ENCODE measurements at places on chromosomes 4 and X.
A peak's percentile ranks its signal among the peaks of the same experiment; 100 is the strongest.

DNA sequence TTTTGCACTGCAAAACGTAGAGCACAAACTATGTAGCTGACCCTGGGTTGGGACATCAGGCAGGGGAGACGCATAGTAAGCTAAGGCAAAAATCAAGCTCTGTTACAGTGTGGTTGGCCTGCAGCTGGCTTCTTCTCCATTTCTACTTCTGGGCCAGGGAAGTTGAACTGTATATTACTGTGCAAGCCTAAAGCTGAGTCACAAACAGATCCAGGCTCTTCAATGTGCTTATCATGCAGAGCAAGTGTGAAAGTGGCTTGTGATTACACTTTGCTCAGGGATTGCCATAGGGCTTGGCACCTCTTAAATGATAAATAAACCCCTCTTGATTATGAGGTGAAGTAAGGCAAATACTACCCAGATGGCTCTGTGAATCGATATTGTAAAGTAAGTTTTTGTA, 40.5 kb downstream of the CLDN34 start:
- no peak for DNase-seq

GRCh38 chr4:123037804-123038203, 115.4 kb upstream of the NUDT6 start:
- DNase-seq = peak; percentile 17

GRCh38 chr4:41102414-41103092, 111.8 kb downstream of the APBB2 start:
- no peak for DNase-seq

DNA sequence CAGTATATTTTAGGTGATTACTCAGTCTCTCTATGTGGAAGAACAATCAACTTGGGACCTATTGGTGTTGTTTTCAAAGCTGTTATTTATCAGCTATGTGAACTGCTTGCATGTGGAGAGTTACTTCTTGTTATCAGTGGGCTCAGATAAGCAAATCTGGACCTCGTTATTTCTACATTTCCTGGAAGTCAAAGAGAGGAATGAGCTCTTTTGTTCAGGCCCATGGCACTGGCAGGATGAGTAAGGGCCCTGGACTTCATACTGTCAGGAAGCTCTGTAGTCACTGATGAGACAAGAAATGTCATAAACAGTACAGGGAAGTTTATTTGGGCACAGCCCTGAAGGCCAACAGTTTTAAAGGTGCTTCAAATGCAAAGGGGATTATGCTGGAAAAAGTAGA, 760.6 kb upstream of the EPHA5 start:
- DNase-seq = no peak

DNA sequence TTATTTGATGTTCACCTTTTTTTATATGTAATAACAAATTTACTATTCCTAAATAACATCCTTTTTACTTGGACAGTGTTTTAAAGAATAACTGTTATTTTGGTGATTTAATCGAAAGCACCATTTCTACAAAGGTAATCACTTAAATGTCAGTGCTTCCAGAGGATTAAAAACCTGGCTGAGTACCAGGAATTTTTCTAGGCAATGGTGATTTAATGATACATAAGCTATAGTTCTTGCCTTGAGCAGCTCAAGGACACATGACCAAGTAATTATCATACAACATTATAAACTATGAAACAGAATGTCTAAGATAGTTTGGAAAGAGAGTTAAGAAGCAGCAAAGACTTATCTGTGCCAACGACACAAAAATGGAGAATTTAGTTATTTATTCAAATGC, 1291.9 kb upstream of the TENM3 start:
- no peak for DNase-seq

GRCh38 chrX:155615938-155616337, 3.2 kb upstream of the TMLHE start:
- no peak for DNase-seq

- DNase-seq = no peak
These were observed 28.3 kb upstream of the GUCY1A1 start for GRCh38 chr4:155638195-155638965.

DNA sequence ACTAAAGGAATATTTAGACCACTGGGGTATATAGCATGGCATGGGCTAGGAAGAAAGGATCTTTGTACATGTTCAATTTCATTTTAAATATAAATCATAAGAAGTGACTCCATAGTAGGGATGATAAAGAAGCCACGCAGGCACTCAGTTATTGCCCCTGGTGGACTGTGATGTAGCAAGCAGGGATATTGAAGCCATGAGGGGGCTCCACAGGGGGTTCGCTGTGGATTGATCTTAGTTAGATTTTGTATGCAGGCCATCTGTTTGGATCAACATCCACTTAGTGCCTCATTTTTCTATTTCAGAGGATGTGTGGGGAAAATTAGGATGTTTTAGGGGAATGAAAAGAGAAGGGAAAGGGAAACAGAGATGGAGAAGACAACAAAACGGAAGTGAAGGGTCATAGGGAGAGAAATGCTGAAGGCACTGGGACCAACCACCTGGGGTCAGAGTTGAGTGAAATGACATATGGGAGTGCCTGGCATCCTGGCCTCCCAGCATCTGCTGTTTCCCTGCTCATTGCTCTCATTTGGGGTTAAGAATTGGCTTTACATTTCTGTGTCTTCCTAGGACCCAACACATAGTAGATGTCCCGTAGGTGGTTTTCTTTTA, 11.2 kb upstream of the FREM3 start:
- DNase-seq = no peak

DNA sequence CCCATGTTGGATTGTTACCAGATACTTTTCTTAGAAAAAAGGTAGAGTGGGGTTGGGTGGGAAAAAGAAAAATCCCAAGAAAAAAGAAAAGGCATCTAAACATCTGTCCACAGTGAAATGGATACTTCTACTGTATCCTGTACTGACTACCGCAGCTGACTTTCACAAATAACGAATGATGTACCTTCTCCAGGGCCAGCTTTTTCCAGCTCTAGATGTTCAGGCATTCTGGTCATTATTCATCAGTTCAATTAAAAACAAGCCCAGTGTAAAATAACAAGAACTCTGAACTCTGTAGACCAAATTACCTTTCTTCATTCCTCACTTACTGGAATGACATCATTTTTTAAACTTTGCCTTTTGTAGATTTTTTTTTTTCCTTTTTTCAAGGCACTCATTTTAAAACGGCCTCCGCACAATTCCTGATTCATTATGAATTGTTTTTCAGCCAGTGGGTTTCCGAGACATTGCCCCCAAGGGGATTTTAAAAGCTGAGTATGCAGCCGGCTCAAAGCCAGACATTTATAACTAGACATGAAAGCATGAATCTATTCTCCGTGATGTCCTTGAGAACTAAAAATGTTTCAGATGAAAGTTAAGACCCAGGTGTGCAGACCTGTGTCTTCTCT, 113.5 kb downstream of the PRKX start:
- no peak for DNase-seq

DNA sequence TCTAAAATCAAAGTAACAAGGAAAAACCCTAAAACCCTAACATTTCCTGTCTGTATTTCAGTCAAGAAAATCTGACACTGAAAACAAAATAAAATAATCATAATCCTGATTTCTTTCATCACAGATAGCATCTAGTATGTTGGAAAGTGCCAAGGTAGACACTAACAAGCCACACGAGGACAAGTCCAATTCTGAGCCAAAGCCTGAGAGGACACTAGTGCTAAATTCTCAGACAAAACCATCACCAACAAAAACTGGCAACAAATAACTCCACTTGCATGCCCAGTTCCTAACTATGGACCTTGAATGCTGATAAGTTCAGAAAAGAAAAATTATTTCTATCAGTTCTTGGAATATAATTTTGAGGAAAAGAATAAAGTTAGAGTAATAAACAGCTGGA, 113.7 kb downstream of the MANBA start:
- no peak for DNase-seq

GRCh38 chrX:86241547-86241946, 93.3 kb downstream of the DACH2 start:
- no peak for DNase-seq

DNA sequence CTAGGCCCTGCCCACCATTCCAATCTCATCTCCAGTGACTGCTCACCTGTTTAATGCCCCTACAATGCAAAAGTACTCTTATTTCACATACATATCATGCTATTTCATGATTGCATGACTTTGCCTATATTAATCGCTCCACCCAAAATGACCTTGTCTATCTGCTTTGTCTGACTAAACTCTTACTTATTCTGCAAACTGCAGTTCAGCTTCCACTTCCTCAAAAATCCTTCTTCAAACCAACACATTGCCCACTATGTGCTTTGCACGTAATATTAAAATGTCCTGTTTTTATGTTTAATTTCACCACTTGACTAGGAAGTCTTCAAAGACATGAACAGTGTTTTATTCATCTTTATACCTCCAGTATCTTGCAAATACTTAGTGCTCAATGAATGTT, 229.6 kb downstream of the OPHN1 start:
- no peak for DNase-seq

DNA sequence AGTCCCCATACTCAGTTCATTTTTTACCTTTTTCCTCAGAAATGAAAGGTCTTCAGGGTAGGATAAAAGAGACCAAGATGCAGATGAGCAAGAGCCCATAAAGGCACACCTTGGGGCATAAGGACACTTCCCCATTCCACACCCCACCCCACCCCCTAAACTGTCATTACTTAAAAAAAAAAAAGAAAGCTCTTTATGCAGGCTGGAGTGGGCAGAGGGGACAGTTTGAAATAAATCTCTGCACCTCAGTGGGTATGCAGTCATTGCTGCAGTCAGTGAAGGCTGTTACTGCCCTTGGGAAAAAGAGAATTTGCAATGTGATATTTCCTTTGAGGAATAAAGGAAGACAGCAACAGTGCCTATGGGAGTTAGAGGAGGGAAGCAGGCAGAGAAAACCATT, 137.5 kb downstream of the ANK2 start:
- no peak for DNase-seq

GRCh38 chr4:52751487-52751911, 274 bp upstream of the ERVMER34-1 start:
- no peak for DNase-seq

DNA sequence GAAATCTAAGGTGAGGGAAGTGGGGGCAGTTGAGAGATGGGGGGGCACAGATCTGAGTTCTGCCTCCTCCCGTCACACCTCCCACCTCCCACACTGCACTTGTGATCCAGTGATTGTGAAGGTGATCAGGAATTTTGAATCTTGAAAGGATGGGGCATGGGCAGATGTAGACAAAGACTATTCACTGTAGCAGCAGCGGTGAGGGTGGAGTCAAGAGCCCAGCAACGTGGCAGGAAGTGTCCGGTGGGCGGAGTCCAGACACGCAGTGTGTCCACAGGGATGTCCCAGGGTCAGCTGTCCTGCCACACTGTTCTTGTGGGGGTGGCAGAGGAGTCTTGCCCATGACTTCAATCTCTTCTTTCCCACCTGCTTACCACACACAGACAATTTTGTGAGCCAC, 330.5 kb upstream of the GALNT7 start:
- no peak for DNase-seq

DNA sequence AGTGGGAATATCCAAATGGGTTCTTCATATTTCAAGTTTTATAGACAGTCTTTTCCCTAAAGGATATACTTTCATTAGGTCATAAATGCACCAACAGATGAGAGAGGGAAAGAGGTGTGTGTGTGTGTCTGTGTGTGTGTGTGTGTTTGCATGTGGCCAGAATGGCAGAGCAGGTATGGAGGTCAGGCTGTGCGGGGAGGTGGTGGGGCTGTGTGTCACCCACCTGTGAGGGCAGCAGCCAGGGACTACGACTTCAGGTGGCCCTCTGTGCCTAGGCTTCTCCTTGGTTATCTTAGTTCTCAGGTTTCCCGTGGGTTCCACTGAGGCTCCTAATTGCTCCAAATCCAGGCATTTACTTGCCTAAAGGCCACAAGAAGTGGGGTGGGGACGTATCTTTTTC, 14.6 kb downstream of the HAND2 start:
- DNase-seq = no peak

DNA sequence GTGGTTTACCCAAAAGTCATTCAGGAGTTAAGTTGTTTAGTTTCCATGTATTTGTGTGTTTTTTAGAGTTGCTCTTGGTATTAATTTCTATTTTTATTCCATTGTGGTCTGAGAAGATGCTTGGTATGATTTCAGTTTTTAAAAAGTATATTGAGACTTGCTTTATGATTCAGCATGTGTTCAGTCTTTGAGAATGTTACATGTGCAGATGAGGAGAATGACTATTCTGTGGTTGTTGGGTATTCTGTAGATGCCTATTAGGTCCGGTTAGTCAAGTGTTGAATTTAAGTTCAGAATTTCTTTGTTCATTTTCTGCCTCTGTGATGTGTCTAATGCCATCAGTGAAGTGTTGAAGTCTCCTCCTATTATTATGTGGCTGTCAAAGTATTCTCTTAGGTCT, 249.4 kb downstream of the ARHGAP10 start:
- DNase-seq = peak; percentile 22

GRCh38 chrX:12702509-12703091, 88.6 kb upstream of the PRPS2 start:
- DNase-seq = no peak

- peak; percentile 58 for DNase-seq
These were observed 39.8 kb downstream of the AFF1 start for GRCh38 chr4:86974551-86974994.

GRCh38 chr4:57065730-57066482, 44.3 kb downstream of the IGFBP7 start:
- no peak for DNase-seq

Measured in activated CD4-positive, alpha-beta T cell treated with anti-CD3 and anti-CD28 coated beads, Interleukin-2, Interleukin-4, amounts not matched to agents 100 ng/mL and 50 ng/mL, durations not matched to agents 16 hours and 8 hours (primary cell).